ENCODE measurements at places on chromosomes 7 and 10.

DNA sequence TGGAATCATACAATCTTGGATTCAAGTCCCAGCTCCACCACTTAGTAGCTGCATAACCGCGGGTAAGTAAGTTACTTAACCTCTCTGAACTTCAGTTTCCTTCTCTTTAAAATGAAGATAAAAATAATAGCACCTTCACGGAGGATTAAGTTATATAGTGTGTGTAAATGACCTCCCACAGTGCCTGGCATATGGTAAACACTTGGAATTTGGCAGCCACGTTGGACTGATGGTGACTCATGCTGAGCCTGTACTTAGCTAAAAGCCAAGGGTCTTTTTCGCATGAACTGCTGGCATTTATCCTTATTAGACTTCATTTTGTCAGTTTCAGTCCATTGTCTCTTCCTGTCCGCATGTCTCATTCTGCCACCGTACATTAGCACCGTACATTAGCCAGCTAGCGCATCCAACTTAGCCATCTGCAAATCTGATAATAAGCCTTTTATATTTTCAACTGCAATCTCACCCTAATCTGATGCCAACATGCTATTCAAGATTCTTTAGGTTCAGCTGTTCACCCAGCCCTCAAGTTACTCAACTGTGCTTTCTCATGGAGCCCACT, 11.2 kb downstream of the SLC13A4 start:
- peak; percentile 88 for DNase-seq

GRCh38 chr10:104020020-104020419, 53.1 kb downstream of the SLK start:
- DNase-seq: no peak

DNA sequence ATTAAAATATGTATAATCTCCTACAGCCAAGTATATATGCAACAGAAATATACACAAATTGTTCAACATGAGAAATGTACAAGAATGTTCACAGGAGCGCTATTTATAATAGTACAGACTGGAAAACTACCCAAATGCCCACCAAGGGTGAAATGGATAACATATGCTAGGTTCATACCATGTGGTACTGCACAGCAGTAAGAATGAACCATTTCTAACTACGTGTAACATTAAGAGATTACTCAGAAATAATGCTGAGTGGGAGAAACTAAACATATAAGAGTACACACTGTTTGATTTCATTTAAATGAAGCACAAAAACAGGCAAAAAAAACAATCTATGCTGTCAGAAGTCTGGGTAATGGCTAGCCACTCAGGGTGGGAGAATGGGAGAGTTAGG, 45.8 kb downstream of the RNLS start:
- peak; percentile 44 for DNase-seq

GRCh38 chr10:81216949-81217348, 658.0 kb upstream of the NRG3 start:
- no peak for DNase-seq

DNA sequence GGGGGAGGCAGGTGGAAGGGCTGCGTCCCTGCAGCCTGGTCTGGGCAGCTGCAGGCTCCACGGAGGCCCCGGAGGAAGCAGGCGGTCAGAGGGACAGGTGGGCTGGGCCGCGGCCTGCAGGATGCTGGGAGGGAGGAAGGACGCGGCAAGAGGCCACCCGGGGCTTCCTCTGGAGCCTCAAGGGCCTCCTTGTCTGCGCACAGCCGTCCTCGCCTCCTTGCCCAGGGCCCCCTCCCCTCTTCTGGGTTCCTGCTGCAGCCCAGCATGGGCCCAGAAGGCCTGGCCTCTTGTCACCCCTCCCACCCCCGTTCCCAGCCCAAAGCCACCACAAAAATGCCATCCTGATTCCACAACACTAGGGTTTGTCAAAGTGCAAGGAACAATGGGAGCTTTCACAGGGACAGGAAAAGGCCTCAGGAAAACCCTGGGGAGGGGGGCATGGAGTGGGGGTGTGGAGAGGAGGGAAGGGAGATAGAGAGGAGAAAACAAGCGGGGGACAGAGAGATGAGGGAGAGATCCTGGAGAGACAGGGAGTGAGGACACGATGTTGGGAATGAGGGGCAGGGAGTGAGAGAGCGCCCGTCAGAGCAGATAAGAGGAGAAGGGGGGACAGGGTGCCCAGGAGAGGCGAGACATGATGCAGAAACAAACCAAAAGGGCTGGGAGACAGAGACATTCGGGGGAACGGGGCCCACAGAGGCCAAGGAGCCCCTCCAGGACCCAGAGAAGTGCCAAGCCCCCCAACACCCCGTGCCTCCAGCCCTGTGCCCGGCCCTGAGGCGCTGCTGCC, 41.8 kb downstream of the ZCCHC24 start:
- DNase-seq: peak; percentile 50

DNA sequence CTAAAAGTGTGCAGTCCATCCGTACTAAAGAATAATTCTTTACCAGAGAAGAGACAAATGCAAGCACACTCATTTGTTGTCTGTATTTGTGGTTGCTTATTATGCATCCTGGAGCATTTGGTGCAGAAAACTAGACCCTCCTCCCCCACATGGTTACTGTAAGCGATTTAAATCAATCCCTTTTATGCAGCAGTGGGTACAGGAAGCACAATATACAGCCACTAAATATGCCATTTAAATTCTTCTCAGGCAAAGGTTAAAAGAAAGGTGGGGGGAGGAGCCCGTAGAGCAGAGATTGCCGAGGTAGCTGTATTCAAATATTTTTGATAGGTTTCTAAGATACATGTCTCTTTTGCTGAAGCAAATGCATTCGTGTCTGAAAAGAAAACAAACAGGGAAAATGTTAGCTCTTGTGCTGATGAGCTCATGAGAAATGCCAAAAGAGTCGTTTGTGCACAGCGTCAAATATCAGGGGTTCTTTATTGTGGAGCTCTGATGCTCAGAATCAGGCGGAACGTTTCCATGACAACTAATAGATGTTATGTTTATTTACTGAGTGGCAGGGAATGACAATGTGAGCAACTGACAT, 131.3 kb upstream of the NPVF start:
- DNase-seq: peak; percentile 10

- no peak for DNase-seq
Observed at GRCh38 chr7:47950714-47951113, 2.4 kb upstream of the PKD1L1 start.

DNA sequence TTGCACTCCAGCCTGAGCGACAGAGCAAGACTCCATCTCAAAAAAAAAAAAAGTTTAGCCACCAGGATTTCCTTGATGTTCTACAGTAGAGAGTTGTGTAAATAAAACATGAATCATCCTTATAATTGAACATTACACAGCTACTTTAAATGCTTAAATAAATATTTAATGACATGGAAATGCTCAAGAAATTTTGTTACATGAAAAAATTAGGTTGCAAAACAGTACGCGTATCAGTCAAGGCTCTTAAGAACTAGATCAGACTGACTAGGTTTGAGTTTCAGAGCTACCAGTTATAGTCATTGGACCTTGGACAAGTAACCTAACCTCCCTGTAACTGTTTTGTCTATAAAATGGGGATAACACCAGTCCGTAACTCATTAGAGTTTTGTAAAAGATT, 38.7 kb upstream of the GSAP start:
- no peak for DNase-seq
